ENCODE measurements at places on chromosomes 5 and 9. TPM values are rescaled to one million over a fixed set of nuclear protein-coding genes. Genes with fewer than 3 reads are reported as not detected.

DNA sequence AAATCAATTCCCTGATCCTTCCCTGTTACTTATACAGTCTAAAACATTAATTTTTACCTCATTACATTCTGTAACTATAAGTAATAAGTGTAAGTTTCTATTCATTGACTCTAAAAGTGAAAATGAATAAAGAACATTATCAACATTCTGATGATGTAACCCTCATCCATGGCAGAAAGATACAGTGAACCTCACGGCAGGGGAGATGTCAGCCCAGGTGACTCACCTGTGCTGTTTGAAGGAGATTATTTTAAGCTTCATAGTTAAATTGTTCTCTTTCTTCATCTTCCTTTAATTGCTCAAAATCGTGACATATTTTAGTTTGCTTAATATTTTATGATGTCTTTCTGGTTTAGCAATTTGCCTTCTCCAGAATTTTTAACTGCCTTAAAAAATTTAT lies 268.1 kb downstream of the FSTL4 start:
- H3K4me1 ChIP-seq = no peaks in the 10 kb centered on the region
- no peak for DNase-seq
- no peaks in the 10 kb centered on the region for H3K27me3 ChIP-seq
- no peak overlapping the region for H3K4me3 ChIP-seq
- H3K36me3 ChIP-seq = no peaks in the 10 kb centered on the region
- no peak overlapping the region for H3K27ac ChIP-seq

DNA sequence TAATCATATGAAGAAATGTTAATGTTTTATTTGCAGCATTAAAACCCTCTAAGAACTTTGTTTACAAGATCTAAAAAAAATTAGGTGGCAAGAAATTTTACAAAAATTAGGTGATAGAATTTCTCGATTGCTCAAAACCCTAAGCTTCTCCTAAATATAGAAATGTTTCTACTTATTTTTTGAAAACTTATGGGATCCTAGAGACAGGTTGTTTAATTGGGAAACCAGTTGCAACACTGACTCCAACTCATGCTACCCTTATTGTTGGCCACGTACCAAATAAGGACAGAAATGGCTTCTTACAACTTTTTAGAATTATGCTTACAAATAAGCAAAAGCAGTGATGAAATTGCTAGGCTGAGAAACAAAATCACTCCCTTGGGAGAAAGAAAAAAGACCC lies 531.1 kb downstream of the PDE4D start:
- no peaks in the 10 kb centered on the region for H3K36me3 ChIP-seq
- no peak for DNase-seq
- H3K4me3 ChIP-seq = no peak overlapping the region

GRCh38 chr5:41009232-41009631 lies 61.9 kb downstream of the MROH2B start:
- no peak overlapping the region for H3K27ac ChIP-seq
- no peak for DNase-seq
- H3K27me3 ChIP-seq = no peaks in the 10 kb centered on the region
- H3K4me3 ChIP-seq = no peak overlapping the region

HRH2 gene
- total RNA-seq = 23.1 TPM

GRCh38 chr9:105854026-105854782 lies 159.9 kb downstream of the TMEM38B start:
- no peak overlapping the region for H3K4me3 ChIP-seq
- no peaks in the 10 kb centered on the region for H3K36me3 ChIP-seq
- DNase-seq = no peak
- no peak overlapping the region for H3K27ac ChIP-seq
- H3K4me1 ChIP-seq = no peaks in the 10 kb centered on the region

PDCD1LG2 gene
- total RNA-seq = 4.5 TPM

PKD2L2 gene
- total RNA-seq = not detected

DNA sequence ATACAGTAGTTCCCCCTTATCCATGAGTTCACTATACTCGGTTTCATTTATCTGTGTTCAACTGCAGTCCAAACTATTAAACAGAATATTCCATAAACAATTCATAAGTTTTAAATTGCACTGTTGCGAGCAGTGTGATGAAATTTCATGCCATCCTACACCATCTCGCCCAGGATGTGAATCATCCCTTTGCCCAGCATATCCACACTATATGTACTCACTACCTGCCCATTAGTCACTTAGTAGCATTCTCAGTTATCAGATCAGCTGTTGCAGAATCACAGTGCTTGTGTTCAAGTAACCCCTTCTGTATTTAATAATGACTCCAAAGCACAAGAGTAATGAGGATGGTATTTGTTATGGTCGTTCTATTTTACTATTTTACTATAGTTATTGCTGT lies 51.5 kb downstream of the SHOC1 start:
- H3K36me3 ChIP-seq = no peaks in the 10 kb centered on the region
- H3K27me3 ChIP-seq = no peaks in the 10 kb centered on the region
- H3K4me1 ChIP-seq = no peaks in the 10 kb centered on the region
- H3K4me3 ChIP-seq = no peak overlapping the region

DNA sequence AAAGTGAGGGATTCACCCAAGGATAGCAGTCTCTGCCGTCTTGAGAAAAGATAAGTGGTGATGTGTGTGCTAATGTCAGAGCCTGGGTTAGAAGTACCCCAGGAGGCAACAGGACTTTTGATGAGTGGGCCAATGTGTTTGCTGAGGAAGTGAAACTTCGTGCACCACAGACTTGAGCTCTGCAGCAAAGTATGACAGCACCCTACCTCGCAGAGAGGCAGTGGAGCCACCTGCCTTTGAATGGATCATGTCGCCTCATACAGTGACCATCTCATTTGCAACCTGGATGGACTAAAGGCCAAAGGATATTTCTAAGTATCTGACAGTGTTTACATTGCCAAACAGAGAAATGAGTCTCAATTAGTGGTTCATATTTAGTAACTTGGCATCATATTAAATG lies 593.9 kb upstream of the GRAMD2B start:
- H3K4me3 ChIP-seq = no peak overlapping the region
- H3K27me3 ChIP-seq = no peaks in the 10 kb centered on the region
- no peak for DNase-seq

GRCh38 chr5:171845857-171846256 lies 60.2 kb downstream of the SMIM23 start:
- no peak for DNase-seq
- H3K4me1 ChIP-seq = peaks cover 18% of the 10 kb centered on the region
- no peaks in the 10 kb centered on the region for H3K27me3 ChIP-seq
- H3K36me3 ChIP-seq = no peaks in the 10 kb centered on the region
- H3K27ac ChIP-seq = no peak overlapping the region

- H3K36me3 ChIP-seq = no peaks in the 10 kb centered on the region
- no peak overlapping the region for H3K27ac ChIP-seq
- H3K27me3 ChIP-seq = no peaks in the 10 kb centered on the region
- H3K4me3 ChIP-seq = no peak overlapping the region
- no peak for DNase-seq
Observed at GRCh38 chr9:108074900-108075299, 585.3 kb upstream of the KLF4 start.

RNF180 gene
- total RNA-seq = 51.1 TPM

DNA sequence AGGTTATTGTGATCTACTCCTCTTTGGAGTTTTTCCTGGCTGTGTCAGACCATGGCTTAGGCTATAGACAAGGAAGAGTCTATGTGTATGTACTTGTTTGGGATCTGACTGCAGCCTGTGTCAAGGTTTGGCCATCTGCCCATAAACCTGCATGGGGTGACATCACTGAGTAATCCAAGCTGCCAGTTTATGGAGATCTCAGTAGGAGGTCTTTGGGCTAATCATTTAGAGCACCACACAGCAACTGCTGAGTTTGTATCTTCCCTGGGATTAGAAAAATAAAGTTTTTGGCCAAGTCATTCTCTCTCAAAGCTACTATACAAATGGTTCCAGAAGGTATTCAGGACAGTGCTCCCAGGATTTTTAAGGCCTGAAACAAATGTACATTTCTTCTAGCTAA lies 65.5 kb upstream of the HSPB3 start:
- H3K4me1 ChIP-seq = peaks cover 18% of the 10 kb centered on the region
- no peak overlapping the region for H3K4me3 ChIP-seq
- H3K27ac ChIP-seq = no peak overlapping the region
- no peaks in the 10 kb centered on the region for H3K27me3 ChIP-seq
- no peak for DNase-seq

DNA sequence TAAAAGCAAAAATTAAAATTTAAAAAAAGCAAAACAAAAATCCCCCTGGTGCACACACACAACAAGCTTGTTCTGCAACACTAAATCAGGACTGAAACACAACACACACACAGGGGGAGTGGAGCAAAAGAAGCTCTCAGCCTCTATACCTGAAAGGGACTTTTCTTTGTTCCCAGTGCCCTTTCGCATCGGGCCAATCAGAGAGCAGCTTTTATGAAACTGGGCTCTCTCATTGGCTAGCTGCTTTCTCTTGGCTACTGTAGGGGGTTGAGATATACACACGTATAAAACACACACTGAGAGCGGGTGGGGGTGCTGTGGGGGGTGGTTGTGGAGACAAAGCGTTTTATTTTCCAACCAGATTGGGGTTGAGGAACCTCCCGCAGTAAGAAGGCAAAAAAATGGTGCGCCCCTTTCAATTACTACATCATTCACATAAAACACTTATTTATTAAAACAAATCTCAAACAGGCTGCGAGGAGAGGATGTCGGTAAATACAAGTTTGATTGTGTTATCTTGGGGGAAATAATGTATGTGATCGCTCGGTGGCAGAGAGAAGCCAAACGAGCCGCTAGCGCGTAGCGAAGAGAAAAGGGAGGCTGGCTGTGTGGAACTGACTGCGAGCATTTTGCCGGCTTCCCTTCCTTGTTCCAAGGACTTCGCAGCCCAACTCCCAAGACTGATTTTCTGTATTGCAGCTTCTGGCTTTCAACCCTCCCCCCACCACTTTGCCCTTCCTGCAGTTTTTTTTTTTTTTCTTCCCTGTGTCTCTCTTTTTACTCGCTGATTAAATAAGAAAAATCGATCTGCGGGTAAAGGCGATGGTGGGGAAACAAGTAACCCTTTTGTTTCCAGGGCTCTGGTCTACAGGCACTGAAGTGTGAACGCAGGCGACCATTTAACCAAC lies 2.5 kb upstream of the ZNF608 start:
- DNase-seq = no peak
- H3K27me3 ChIP-seq = no peaks in the 10 kb centered on the region
- H3K4me3 ChIP-seq = peak overlapping the region; percentile 76
- no peaks in the 10 kb centered on the region for H3K36me3 ChIP-seq
- peaks cover 3% of the 10 kb centered on the region for H3K4me1 ChIP-seq

DNA sequence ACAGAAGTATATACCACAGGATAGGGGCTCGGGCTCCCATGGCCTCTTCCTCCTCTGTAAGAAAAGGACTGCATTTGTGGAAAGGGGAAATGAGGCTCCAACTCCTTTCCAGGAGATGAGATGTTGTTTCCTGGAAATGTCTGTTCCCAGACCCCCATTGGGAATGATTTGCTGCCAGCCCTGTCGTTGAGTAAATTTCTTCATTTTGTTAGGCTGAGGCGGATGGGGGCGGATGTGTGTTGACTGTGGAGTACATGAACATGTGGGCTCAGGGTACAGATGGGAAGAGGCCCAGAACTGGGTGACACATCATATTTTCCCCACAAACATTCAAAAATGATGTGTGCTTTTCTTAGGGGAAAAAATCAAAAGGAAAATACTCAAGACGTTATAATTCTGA lies 28.8 kb upstream of the TNFAIP8 start:
- peak overlapping the region; percentile 16 for H3K27ac ChIP-seq
- H3K36me3 ChIP-seq = no peaks in the 10 kb centered on the region
- no peak for DNase-seq
- H3K27me3 ChIP-seq = no peaks in the 10 kb centered on the region
- no peak overlapping the region for H3K4me3 ChIP-seq
- H3K4me1 ChIP-seq = peaks cover 31% of the 10 kb centered on the region

GLRA1 gene
- not detected for total RNA-seq

- H3K27ac ChIP-seq = no peak overlapping the region
- H3K36me3 ChIP-seq = no peaks in the 10 kb centered on the region
- H3K4me1 ChIP-seq = no peaks in the 10 kb centered on the region
- H3K27me3 ChIP-seq = no peaks in the 10 kb centered on the region
- no peak for DNase-seq
- H3K4me3 ChIP-seq = no peak overlapping the region
Observed at GRCh38 chr5:84650429-84650828, 265.7 kb upstream of the EDIL3 start.

GRCh38 chr9:5112109-5112592 lies 73.3 kb downstream of the INSL6 start:
- no peak overlapping the region for H3K27ac ChIP-seq
- DNase-seq = no peak
- no peak overlapping the region for H3K4me3 ChIP-seq
- no peaks in the 10 kb centered on the region for H3K4me1 ChIP-seq
- H3K36me3 ChIP-seq = peaks cover 24% of the 10 kb centered on the region

GRCh38 chr5:176865964-176866363 lies 33.2 kb downstream of the HK3 start:
- no peak overlapping the region for H3K27ac ChIP-seq
- no peak for DNase-seq
- H3K4me3 ChIP-seq = no peak overlapping the region
- no peaks in the 10 kb centered on the region for H3K4me1 ChIP-seq

- no peaks in the 10 kb centered on the region for H3K27me3 ChIP-seq
- H3K36me3 ChIP-seq = no peaks in the 10 kb centered on the region
- DNase-seq = no peak
- H3K4me1 ChIP-seq = no peaks in the 10 kb centered on the region
Observed at GRCh38 chr9:8419596-8420275, 620.2 kb upstream of the DMAC1 start.

DNA sequence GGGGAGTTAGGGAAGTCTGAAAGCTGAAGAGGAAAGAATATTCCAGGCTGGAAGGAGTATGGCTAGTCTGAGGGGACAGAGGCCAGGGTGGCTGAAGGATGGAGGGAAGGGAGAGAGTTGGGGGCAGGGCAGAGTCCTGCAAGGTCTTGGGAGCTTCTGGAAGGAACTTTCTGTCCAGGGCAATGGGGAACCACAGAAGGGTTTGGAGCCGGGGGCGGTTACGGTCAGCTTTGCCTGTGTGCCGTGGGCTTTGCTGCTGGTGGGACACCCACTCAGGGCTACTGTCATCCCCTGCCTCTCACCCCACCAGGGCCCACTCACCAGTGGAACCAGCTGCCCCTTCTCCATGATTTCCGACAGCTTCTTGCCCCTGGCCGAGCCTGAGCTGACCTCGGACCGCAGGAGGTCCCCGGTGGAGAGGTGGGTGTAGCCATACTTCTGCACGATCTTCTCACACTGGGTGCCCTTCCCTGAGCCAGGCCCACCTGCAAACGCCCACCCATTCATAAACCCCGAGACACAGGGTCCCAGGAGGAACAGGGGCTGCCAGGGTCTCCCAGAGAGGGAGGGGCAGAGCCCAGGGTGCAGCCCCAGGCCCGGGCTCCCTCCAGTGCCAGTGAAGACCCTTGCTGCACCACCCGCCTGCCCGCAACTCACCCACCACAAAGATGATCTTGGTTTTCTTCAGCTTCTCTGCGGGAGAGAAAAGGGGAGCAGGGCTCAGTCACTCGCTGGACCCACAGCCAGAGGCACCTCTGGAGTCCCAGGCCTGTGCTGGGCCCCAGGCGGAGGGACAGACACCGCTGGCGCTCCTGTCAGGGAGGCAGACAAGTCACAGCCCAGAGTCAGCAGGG lies 4.9 kb downstream of the AK1 start:
- no peaks in the 10 kb centered on the region for H3K27me3 ChIP-seq
- no peak overlapping the region for H3K4me3 ChIP-seq
- H3K4me1 ChIP-seq = peaks cover 49% of the 10 kb centered on the region
- no peak overlapping the region for H3K27ac ChIP-seq
- no peak for DNase-seq

All from thoracic aorta (tissue), 2 donors.